ENCODE measurements at places on chromosomes 4 and X.

DNA sequence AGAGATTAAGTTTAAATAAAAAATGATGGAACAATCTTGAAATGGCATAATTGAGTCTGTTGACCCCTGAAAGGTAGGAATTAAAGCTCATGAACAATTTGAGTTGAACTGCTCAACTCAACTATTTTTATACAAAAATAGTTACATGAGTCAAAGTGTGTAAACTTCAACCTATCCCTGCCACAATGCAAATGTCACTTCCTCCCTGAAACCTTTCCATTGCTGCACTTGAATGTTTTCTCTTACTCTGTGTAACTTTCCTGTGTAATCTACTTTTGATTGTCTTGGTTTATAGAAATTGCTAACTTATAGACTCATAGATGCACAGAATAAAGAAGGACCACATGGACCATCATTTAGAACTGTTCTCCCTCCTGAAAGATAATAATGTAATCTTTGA, 218.5 kb downstream of the GBA3 start:
- DNase-seq: no peak

- no peak for DNase-seq
These were observed 157.0 kb downstream of the TMEM164 start for GRCh38 chrX:110159865-110160264.

- no peak for DNase-seq
These were observed at the start of gene MPP1 for GRCh38 chrX:154804957-154805695. Gene MPP1 (minus strand): TSS chrX:154805485. CDS start chrX:154805373, 112 bp downstream.

DNA sequence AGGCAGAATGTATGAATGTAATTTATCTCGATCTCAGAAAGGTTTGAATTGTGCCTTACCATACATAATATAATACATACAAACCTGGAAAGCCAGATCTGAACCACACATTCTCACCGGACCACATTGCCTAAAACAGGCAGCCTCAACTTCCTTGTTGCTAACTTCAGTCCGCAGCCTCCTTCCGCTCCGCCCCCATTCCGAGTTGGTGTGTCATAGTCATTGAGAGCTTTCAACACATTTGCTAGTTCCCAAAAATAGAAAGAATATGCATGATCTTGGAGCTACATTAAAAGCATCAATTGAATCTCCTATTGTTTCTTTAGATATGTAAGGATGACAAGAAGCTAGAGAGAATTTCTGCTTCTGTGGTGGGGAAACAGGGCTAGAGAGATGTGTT, 127.2 kb downstream of the ARHGEF9 start:
- no peak for DNase-seq

GRCh38 chr4:38606587-38606905, 57.5 kb upstream of the KLF3 start:
- no peak for DNase-seq

DNA sequence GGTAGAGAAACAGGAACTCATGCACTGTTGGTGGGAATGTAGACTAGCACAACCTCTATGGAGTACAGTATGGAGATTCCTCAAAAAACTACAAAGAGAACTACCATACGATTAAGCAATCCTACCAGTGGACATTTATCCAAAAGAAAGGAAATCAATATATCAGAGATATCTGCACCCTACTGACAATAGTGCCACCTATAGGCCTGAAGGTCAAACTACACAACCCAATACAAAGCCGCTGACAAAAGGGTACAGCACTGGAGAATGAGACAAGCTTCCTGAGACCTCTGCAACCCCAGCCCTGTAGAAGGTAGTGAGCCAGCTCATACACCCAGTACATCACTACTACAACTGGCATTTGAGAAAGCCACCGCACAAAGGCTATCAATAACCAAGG, 67.1 kb downstream of the CBR4 start:
- DNase-seq: no peak

- no peak for DNase-seq
These were observed 77.4 kb downstream of the WDR19 start for GRCh38 chr4:39259571-39260330.

GRCh38 chr4:94390804-94391410, 48.3 kb upstream of the HPGDS start:
- no peak for DNase-seq

- DNase-seq: no peak
These were observed 172.8 kb upstream of the FRMPD4 start for GRCh38 chrX:11965436-11965835.

DNA sequence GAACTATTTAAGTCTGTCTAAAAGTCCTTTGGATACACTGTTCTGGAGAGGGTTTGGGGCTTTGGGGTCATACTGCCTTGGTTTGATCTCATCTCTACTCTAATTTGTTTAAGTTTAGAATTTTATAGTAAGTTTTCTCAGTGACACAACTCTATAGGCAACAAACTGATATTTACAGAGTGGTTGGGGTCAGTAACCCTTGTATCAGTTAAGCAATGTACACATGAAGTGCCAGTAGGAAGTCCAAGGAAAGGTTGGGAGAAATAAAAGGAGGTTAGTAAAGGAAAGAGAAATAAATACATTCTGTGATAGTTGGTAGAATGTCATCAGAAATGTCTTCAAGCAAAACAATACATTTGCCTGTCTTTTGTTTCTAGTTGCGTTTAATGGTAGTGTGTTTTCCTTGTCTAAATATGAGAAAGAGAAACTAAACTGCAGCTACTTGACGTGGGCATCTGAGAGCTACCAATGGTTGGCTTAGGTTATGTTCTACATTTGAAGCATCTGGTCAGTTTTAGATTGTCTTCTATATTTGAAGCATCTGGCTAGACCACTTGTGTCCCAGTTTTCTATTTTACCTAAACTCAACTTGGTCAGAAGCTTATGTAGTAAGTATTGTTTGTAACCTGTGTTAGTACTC, 6.9 kb downstream of the ATP7A start:
- no peak for DNase-seq

- DNase-seq: no peak
These were observed 80.7 kb upstream of the PLAC8 start for GRCh38 chr4:83195269-83195668.

- no peak for DNase-seq
These were observed 120.4 kb upstream of the EOLA2 start for GRCh38 chrX:150058728-150059127.

- DNase-seq: no peak
These were observed 173.4 kb downstream of the RTL9 start for GRCh38 chrX:110531873-110532580.

- DNase-seq: no peak
These were observed 713 bp downstream of the PLXNB3 start for GRCh38 chrX:153764786-153765137.

- no peak for DNase-seq
These were observed 9.5 kb upstream of the ANKRD50 start for GRCh38 chr4:124722071-124722470.

DNA sequence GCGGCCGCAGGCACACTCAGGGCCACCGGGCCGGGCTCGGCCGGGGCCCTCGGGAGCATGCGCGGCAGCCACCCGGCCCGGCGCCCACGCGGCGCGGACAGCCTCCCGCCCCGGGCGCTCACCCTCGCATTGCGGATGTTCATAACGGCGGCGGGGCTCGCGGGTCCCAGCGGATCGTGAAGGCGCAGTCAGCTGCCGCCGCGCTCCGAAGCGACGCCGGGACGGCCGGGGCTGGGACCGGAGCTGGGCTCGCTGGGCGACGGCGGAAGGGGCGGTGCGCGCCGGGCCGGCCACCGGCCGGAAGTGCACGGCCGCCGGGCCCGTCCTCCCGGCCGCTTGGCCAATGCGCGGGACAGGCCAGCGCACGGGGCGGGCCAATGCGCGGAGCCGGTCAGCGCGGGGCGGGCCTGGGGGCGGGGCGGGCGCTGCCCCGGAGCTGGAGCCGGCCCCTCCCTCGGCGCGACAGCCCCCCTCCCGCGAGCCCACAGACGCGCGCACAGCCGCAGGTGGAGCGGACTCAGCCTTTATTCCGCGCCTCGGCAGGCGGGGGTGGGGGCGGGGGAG, at the start of gene NAA10:
NAA10 (minus strand) TSS at position 276 of the 564 bp plus-strand sequence; CDS start at position 143, 133 bp downstream.
- peak; percentile 4 for DNase-seq

DNA sequence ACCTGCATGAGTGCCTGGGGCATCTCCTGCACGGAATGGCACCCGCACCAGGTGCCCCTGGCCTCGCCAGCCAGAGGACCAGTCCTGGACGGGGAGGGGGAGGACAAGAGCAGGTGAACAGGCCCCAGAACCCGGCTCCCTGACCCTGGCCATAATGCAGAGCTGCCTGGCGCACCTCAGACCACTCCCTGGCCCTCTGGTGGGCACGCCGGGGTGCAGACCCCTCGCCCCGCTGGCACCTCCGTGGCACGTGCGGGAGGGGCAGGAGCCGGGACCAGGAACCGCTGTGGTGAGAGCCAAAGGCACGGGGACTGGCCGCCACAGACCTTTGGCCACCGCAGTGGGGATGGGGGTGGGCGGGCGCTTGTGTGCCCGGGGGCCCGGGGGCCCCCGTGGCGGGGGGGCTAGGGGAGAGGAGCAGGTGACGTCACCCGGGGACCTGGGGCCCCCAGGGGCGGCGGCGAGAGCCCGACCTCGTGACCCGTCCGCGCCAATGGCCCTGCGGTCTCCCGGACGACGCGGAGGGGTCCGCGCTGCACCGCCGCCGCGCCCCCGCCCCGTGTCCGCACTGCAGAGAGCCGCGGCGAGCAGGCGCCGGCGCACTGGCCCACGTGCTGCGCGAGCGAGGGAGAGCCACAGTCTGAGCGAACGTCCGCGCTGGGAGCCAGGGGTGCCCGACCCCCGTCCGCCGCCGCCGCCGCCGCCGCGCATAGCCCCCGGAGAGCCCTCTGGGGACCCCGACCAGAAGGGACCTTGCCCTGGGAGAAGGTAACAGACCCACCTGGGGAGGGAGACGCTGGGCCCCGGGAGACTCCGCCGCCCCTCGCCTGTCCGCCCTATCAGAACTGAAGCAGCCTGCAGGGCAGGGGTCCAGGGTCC, at the start of gene PNMA3:
PNMA3 (plus strand) TSS at position 600 of the 879 bp plus-strand sequence. CDS start 586 bp downstream, outside the sequence.
- DNase-seq: no peak

DNA sequence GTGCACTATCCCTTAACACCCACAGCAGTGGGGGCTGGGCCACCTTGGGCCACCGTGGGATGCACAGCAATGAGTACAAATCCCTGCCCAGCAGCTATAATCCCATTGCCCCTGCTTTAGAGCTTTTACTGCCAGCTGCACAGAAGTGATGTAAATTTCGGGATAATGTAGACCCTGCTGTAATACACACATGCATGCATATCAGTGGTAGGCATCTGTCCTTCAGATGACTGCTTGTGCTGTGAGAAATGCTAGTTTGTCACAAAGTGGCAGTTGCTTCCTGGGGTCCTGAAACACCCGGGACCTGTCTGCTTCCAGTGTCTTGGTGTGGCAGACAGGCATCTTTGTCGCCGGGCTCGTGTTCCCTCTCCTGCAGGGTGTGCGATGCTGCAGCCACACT, 14.1 kb downstream of the NSG1 start:
- no peak for DNase-seq

DNA sequence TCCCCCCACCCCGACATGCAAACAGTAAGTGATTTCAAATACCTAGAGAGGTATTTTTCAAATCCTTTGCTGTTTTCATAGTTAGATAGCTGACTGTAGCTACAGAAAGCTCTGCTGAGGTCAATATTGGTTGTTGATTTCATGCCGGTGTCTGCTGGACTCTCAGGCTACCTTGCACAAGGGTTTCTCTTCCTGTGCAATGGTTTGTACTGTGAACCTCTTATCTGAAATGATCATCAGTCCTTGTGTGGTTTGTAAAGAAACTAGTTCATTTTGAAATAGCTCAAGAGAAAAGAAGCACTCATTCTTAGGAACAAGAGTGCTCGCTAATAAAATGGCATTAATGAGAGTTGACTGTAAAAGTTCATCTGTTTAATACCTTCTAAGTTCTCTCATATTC, 2.1 kb downstream of the MTM1 start:
- no peak for DNase-seq

- no peak for DNase-seq
These were observed 314.9 kb upstream of the DIPK2B start for GRCh38 chrX:45515262-45516215.

GRCh38 chr4:87192145-87192919, 28.1 kb downstream of the KLHL8 start:
- DNase-seq: no peak

DNA sequence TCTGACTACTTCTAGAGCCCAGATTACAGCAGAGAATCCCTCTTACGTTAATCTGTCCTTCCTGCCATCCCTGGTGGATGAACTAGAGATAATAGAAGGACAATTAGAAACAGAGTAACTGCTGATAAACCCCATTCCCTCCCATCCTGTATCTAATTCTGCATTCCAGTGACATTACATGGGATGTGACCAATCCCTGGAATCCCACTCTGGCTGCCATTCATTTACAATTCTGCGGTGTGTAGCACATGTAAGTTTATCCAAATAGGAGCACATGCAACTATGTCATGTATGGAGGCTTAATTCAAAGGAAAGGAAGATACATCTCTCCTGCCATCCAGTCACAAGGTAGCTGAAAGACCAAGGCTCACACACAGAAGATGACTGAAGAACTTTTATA, 339.5 kb downstream of the GPAT3 start:
- no peak for DNase-seq
